ENCODE measurements at places on chromosomes 3 and 15.
A peak's percentile ranks its signal among the peaks of the same experiment; 100 is the strongest.

DNA sequence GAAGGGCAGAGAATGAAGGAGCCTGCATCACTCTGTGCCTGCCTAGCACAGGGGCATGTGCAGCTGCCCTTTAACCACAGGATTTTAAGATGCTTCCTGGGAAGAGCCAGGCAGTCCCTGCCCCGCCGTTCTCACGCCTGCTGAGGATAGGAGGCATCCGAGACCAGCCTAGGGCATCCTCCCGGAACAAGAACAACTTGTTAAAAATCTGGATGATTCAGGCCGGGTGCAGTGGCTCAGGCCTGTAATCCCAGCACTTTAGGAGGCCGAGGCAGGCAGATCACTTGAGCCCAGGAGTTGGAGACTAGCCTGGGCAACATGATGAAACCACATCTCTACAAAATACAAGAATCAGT, 15.2 kb downstream of the NRROS start:
- DNase-seq, result no peak

DNA sequence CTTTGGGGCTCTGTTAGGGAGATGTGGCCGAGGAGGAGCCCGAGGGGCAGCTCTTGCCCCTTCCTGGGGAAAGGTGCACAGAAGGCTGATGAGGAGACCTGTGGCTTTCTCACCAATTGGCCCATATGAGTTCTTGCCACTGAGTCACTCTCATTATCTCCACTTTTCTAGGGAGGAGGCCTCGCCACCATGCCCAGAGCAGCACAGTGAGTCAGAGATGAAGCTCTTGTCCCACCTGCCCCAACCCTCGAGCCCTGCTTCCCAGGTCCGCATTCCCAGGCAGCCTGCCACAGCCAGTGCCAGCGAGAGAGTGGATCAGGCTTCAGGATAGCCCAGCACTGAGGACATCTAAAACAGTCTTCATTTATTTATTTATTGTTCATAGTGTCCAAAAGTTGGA, 53.5 kb downstream of the AMOTL2 start:
- DNase-seq, result no peak

- DNase-seq, result peak; percentile 88
These were observed 20.3 kb downstream of the SLCO2A1 start for GRCh38 chr3:134009345-134010000.

- peak; percentile 4 for DNase-seq
These were observed 109.9 kb downstream of the TLE3 start for GRCh38 chr15:69987492-69988489.

DNA sequence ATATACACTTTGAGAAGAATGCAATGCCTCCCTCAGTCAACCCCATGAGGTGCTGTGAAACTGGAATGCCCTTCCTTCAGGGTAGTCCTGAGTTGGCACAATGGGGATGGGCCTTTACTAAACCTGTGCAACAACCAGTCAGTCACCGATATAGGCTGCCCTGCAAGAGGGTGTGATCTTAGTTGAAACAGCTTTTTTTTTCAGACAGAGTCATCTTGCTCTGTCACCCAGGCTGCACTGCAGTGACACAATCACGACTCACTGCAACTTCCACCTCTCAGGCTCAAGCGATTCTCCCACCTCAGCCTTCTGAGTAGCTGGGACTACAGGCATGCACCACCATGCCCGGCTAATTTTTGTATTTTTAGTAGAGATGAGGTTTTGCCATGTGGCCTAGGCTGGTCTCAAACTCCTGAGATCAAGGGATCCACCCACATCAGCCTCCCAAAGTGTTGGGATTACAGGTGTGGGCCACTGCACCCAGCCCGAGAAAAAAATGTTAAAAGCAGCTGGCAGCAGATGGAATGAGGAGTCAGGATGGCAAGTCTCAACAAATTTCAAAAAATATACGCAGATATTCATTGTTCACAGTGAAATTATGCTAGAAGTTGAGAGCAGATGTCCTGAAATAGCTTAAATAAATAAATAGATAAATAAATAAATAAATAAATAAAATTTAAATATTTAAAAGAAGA, 31.8 kb downstream of the MYO5A start:
- peak; percentile 88 for DNase-seq

DNA sequence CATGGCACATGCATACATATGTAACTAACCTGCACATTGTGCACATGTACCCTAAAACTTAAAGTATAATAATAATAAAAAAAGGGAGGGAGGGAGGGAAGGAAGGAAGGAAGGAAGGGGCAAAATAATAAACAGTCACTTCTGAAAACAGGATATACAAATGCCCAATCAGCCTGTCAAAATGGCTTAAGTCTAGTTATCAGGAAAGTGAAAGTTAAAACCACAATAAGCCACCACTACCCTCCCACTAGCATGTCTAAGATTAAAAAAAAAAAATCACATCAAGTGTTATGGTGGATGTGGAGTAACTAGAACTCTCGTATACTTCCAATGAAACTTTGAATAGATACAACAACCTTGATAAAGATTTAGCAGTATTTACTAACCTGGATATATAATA, 145.6 kb upstream of the GMNC start:
- no peak for DNase-seq

DNA sequence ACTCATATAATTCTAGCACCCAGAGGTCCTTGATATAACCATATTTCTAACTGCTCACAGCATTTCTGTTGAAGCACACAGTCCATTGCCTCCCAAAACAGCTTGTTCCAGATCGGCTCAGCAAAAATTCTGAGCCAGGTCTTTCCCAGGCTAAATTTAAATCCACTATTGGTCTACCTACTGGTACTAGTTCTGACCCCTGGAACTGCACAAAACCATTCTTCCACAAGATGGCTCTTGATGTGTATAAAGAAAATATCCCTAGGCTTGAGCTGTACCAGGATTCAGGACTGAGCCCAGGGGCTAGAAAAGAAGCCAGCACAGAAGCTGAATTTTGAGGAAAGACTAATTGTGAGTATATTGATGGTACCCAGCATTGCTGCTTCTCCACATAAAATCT, 75.4 kb upstream of the ABHD17C start:
- peak; percentile 12 for DNase-seq

DNA sequence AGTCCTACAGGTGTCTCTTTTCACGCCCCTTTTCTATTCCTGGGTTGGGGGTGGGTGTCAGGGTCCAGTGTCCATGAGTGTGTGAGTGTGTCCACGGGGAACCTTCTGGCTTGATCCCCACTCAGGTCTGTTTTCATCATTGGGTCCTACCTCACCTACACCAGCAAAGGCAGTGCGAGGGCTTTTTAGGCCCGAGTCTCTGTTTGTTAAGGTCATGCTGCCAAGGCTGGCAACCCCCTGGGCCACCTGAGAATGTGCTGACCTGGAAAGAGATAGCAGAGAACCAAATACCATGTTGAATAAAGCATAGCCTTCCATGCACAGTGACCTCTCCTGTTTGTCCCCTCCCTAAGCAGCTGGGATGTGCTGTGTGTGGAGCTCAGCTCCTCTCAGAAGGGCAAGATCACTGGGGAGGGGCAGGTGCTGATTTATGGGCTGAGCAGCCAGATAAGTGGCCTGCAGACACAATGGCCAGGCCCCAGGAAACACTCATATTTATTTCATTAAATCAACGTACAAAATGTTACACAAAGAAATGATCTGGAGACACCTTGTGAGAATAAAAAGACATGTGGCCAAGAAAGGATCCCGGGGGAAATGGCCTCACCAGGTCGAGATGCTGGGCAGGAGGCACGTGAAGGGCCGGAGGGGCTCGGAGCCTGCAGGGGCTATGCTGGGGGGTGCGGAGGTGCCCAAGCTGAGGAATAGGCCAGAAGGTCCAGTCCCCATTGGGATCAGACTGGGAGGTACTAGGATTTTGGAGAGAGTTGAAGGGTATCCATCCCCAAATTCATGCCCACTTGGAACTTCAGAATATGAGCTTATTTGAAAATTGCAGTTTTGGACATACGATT, 36.1 kb downstream of the RAB6B start:
- no peak for DNase-seq

DNA sequence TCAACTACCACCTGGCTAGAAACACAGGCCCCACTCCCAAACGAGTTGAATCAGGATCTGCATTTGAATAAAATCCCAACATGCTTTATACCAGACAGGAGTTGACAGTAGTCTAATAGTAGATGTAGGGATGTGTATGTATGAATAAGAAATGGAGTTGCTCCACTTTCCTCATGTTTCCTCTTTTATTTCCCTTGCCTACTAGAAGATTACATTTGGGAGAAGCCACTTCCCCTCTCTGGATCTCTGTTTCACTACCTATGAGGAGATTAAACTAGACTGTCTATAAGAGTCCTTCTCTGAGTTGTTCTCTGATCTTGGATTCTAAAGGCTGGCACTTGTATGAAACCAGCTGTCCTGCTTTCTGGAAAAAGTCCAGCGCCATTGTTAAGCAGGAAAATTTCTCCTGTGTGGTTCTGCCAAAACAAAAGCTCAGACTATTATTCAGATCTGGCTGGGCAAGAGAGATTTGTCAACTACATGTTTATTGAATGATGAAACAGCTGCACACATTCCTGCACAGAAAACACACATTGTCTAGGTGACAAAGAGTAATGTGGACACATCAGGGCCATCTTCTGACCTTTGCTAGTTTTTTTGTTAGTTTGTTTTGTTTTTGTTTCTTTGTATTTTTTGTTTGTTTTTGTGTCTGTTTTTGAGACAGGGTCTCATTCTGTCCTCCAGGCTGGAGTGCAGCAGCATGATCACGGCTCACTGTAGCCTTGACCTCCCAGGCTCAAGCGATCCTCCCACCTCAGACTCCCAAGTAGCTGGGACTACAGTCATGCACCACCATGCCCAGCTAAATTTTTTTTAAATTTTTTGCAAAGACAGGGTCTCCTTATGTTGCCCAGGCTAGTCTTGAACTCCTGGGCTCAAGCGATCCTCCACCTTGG, 29.9 kb downstream of the ACP3 start:
- peak; percentile 53 for DNase-seq

DNA sequence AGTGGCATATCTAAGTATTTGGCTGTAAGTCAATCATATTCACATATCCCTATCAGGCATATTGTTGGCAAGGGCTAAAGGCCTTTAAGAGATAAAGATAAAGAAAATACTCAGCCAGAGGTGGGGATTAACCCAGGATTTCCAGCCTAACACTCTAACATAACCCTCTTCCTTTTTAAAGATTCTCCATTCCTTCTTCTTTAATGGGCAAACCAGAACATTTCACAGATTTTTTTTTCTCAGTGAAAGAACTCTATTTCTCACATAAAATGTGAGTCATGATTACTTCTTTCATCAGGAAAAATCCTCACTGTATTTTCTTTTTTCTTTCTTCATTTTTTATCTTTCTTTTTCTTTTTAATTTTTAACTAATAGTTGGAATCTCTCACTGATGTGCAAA, 200.4 kb downstream of the NR1D2 start:
- DNase-seq, result peak; percentile 44

DNA sequence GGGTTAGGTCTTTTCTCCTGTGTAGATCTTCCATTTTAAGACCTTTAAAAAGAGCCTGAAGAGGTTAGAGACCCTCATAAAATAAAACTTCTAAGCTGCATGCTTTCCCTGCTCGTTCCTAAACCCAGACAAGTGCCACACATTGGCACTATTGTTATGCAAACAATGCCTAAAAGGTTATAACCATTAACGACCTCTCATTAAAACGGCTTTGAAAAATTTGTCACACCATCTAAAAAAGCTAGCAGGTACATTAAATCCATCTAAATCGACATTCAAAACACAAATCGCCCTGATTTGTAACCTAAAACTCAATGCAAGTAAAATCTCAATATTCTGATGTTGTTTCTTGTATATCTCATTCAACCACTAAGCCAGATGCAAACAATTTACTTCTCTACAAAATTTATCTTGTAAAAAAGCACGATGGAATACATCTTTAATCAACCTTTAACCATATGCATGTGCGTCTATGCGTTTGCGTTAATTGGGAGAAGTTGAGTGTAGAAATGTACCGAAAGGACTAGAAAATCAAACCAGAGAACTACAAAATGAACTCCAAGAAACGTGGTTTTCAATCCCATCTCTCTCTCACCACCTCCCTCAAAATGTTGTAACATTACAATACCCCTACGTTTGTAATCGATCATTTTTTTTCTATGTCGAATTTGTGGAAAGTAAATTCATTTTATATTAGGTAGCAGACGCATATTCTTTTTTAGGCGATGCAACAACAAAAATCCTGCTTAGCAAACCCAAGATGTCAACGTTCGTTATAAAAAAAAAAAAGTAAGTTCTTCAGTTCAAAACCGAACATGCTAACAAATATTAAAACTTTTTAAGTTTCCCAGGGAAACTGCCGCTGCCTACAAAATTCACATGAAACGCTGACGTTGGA, 1.2 kb downstream of the ALDH1A2 start:
- no peak for DNase-seq

GRCh38 chr3:142863930-142864920, 24.7 kb downstream of the PCOLCE2 start:
- peak; percentile 45 for DNase-seq

GRCh38 chr15:31338879-31339557, 12.4 kb downstream of the KLF13 start:
- DNase-seq, result peak; percentile 96

GRCh38 chr3:141274411-141275031, 42.9 kb downstream of the PXYLP1 start:
- no peak for DNase-seq

DNA sequence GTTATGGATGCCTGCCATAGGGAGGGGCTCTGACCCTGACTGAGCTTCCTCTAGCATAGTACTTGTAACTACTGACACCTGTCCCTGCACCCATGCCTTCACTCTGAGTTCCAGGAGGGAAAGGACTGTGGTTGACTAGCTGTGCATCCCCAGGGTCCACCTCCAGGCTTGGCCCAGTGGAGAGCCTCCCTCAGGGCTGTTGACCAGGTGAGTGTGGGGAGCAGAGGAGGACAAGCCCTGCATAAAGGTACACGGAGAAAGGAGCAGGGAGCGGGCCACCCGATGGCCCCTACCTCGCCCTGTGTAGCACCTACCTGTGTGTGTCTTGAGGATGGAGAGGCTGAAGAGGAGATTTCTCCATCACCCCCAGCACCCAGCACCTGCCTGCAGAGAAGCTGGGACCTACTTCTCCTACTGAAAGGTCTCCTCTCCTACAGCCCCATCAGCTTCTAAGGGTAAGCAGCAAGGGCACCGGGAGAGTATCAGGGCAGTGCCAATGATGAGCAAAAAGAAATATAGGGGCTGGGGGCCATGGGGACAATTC, 6.7 kb upstream of the LTF start:
- no peak for DNase-seq

- peak; percentile 37 for DNase-seq
These were observed 2.4 kb downstream of the ANPEP start for GRCh38 chr15:89812011-89812846.

DNA sequence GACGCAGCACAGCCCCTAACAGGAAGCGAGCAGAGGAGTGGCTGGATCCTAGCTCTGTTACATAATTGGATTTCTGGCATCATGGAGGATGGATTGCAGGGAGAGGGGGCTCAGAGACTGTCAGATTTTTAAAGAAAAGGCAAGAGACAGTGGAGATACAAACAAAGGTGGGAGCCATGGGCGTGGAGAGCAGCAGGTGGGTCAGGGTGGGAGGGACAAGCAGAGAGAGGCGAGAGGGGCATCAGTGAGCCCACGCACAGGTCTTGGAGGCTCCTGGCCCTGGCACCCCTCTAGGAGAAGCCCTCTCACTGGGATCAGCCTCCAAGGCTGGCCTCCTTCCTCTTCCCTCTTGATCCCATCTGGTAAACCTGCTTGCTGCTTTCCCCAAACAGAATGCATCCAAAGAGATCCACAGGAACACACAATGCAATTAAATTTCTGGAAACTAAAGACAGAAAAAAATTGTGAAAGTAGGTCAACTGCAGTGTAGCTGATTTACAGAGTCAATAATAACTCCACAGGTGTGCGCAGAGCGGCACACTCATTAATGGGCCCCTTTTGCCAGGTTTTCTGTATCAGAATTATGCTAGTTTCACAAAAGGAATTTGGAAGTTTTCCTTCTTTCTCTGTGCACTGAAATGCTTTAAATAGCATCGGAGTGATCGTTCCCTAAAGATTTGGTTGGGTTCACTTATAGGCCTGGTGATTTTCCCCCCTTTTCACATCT, 66.1 kb downstream of the LSM3 start:
- no peak for DNase-seq

All from fibroblast of skin of back (primary cell).